Astrocyte (in vitro differentiated cells and primary cell): ENCODE measurements at places on chromosomes 3 and 15. TPM values are rescaled to one million over a fixed set of nuclear protein-coding genes. Genes with fewer than 3 reads are reported as not detected.

BCL6 gene
- total RNA-seq: 46.0 and 46.2 TPM in 2 replicates

- H3K4me3 ChIP-seq: no peak overlapping the region
- no peaks in the 10 kb centered on the region for H3K4me1 ChIP-seq
- no peaks in the 10 kb centered on the region for H3K27me3 ChIP-seq
These were observed 516.4 kb downstream of the GBE1 start for GRCh38 chr3:81245043-81245442.

- no peaks in the 10 kb centered on the region for H3K4me1 ChIP-seq
- no peak overlapping the region for H3K4me3 ChIP-seq
- H3K36me3 ChIP-seq: no peaks in the 10 kb centered on the region
These were observed 96.5 kb upstream of the TNIK start for GRCh38 chr3:171556574-171557145.

DNA sequence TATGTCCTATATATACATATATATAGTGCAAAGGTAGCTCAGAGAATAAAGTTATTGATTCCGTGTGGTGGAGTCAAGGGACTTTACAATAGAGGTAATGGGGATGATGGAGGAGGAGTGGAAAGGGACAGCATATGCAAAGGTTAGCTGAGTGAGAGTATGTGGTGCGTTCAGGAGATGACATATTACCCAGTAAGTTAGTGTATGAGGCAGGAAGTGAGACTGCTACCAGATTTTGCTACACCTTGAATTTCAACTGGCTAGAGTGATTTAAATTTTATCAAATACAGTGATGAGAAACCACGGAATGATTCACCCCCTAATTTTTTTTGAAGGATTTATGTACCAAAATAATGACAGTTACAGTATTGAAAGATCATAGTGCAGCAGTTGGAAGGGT, 2.8 kb downstream of the ACTL6A start:
- H3K27me3 ChIP-seq: no peaks in the 10 kb centered on the region
- peaks cover 6% of the 10 kb centered on the region for H3K4me1 ChIP-seq
- H3K27ac ChIP-seq: no peak overlapping the region
- DNase-seq: no peak

DNA sequence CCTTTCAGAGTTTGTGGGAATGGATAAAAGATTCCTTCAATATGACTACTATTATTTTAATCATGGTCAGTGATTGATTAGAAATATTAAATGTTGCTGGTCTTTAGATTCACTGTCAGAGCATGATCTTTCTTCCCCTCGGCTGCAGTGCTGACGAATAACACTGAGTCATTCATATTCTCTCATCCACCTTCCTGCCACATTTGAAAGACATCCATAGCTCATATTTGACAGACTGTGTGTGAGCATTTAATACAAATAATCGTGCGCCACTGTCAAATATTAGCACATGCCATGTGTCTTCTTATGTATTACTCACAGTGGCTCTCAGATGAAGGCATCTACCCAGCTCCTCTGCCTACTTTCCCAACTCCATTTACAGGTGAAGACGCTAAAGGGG, 476.5 kb upstream of the TPRG1 start:
- H3K27ac ChIP-seq: no peak overlapping the region
- H3K36me3 ChIP-seq: no peaks in the 10 kb centered on the region
- DNase-seq: no peak
- H3K4me3 ChIP-seq: no peak overlapping the region
- H3K27me3 ChIP-seq: no peaks in the 10 kb centered on the region

ECE2 gene
- not detected in 2 replicates for total RNA-seq

GRCh38 chr3:20186600-20187004, 596 bp upstream of the SGO1 start:
- no peaks in the 10 kb centered on the region for H3K4me1 ChIP-seq
- H3K4me3 ChIP-seq: peak overlapping the region; percentile 98
- peak overlapping the region; percentile 95 for H3K27ac ChIP-seq
- no peaks in the 10 kb centered on the region for H3K36me3 ChIP-seq

SYNPR gene
- 0.27 TPM in 1 of 2 replicates, not detected in the other for total RNA-seq

DNA sequence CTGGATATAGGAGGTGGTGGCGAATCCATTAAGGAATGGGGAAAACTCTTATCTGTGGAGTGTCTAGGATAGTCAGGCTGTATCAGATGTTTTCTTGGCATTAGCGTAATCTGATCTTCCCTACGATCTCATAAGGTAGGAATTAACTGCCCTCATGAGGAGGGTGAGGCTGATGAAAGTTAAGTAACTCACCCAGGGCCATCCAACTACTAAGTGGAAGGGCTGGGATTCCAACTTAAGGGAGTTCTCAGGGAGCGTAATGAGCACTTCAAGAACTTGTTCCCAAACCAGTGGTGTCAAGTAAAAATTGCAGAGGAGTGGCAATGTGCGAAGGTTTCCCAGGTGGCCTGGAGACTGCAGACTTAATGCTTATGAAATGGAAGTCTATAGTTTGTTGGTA, 55.9 kb upstream of the OSBPL11 start:
- no peak overlapping the region for H3K4me3 ChIP-seq
- peak; percentile 32 for DNase-seq
- peaks cover 5% of the 10 kb centered on the region for H3K4me1 ChIP-seq

SERPINI1 gene
- total RNA-seq: 34.4 and 45.0 TPM in 2 replicates

- H3K27ac ChIP-seq: peak overlapping the region; percentile 24
- peaks cover 38% of the 10 kb centered on the region for H3K4me1 ChIP-seq
- DNase-seq: no peak
- peaks cover 4% of the 10 kb centered on the region for H3K36me3 ChIP-seq
These were observed 1.5 kb upstream of the PPM1M start for GRCh38 chr3:52243791-52244628.

GRCh38 chr15:34644851-34645250, 61.4 kb upstream of the GOLGA8B start:
- no peaks in the 10 kb centered on the region for H3K36me3 ChIP-seq
- no peak overlapping the region for H3K4me3 ChIP-seq
- H3K4me1 ChIP-seq: peaks cover 7% of the 10 kb centered on the region
- DNase-seq: no peak
- no peaks in the 10 kb centered on the region for H3K27me3 ChIP-seq

DNA sequence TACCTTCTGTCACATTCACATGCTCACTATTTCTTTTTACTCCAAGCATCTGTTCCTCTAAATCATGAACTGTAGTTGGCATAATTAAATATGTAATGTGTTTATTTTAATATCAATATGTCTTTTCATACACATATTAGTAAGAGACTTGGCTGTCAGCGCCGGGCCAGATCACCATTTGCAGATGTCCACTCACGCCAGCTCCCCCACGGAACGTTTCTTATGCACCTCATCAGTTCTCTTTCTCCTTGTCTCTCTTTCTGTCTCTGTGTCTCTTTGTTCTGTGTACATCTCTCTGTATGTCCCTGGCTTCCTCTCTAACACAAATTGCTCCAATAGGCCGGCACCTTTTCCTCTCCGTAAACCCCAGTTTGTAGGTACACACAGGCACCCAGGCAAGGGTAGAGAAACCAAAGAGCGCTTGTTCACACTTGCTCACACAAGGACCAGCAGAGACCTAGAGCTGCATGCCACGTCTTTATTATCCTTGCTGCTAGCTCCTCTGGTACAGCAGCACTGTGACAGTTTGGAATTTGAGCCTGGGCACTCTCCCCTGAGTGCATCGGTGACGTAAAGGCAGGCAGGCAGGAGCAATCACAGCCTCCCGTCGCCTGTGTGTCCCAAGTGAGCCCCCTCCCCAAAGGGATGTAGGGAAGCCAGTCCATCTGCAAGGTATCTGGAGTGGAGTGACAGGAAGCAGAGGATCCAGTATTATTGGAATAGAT, 40.4 kb downstream of the CACNA1D start:
- no peaks in the 10 kb centered on the region for H3K36me3 ChIP-seq
- no peak overlapping the region for H3K4me3 ChIP-seq
- H3K4me1 ChIP-seq: no peaks in the 10 kb centered on the region
- DNase-seq: no peak
- no peak overlapping the region for H3K27ac ChIP-seq
- peaks cover 3% of the 10 kb centered on the region for H3K27me3 ChIP-seq

GRCh38 chr3:41200669-41201021, 1.3 kb downstream of the CTNNB1 start:
- peak; percentile 70 for DNase-seq
- peak overlapping the region; percentile 87 for H3K4me3 ChIP-seq
- H3K27me3 ChIP-seq: no peaks in the 10 kb centered on the region
- H3K4me1 ChIP-seq: peaks cover 10% of the 10 kb centered on the region
- peak overlapping the region; percentile 53 for H3K27ac ChIP-seq

P2RY13 gene
- total RNA-seq: not detected in 2 replicates

TNK2 gene
- 37.1 and 39.1 TPM in 2 replicates for total RNA-seq

GRCh38 chr3:151256749-151257148, 21.6 kb downstream of the P2RY14 start:
- no peak overlapping the region for H3K4me3 ChIP-seq
- H3K4me1 ChIP-seq: no peaks in the 10 kb centered on the region
- no peaks in the 10 kb centered on the region for H3K27me3 ChIP-seq
- no peaks in the 10 kb centered on the region for H3K36me3 ChIP-seq
- no peak overlapping the region for H3K27ac ChIP-seq

CFAP91 gene
- total RNA-seq: 0.16 TPM in 1 of 2 replicates, not detected in the other

GREM1 gene
- 74.5 and 112 TPM in 2 replicates for total RNA-seq

DNA sequence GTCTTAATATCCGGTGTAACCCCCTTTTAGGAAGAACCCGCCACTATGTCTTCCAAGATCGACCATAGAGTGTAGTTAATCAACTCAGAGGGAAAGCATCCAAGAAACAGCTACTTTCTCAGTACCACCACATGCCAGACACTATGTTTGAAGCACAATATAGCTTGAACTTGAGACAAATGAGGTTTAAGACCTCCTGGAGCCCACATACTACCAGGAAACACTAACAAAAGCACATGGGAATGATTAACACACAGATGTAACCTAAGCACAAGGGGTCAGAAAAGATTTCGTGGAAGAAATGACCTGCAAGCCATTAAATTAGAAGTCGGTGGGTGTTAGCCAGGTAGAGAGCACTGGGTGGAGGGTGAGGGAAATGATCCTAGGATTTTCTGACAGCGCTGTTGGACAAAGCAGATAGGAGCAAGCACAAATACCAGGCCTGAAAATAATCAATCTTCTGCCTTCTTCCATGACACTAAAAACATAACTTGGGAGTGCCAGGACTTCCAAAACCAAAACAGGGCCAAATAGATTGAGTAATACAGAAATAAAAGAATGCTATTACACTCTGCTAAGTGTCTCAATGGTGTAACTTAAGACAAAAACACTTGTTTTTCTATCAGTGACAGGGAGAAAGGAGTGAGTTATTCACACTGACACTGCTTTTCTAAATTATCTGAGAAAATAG, 213.7 kb downstream of the FOXP1 start:
- H3K27ac ChIP-seq: no peak overlapping the region
- no peaks in the 10 kb centered on the region for H3K27me3 ChIP-seq
- no peak overlapping the region for H3K4me3 ChIP-seq

STAC gene
- 7.1 and 9.4 TPM in 2 replicates for total RNA-seq

C3orf33 gene
- 2.4 and 3.2 TPM in 2 replicates for total RNA-seq

DNA sequence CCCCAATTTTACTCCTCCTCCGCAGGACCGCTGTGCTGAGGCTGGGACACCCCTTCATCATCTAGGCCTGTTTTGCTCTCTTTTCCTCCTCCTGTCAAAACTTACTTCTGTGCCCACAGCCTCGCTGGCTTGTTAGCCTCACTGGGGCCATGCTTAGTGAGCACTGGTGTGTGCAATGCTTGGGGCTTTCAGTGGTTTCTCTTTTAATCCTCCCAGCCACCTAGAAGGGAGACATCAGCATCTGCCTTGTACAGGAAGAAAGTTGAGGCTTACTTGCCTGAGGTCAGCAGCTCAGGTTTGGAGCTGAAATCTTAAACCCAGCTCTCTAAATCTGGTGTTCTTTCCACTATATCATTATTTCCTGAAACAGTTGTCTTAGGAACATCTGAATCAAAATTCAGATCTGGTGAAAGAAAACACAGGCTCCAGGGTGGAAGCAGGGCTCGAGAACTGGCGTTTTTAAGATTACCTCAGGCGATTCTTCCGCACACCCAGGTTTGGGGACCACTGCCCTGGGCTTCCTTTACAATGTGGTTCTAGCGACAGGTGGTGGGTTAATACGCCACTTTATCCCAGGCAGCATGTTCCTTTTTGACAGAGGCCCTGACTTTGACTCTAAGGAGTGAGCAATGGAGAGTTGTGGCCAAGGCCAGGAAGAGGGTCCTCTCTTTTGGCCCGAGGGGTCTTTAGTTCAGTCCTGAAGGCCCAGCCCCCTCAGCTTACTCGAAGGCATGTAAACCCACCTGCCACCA, 3.8 kb downstream of the THSD4 start:
- peaks cover 15% of the 10 kb centered on the region for H3K4me1 ChIP-seq
- H3K36me3 ChIP-seq: no peaks in the 10 kb centered on the region
- H3K4me3 ChIP-seq: no peak overlapping the region
- H3K27ac ChIP-seq: no peak overlapping the region

ALDH1L1 gene
- not detected in 2 replicates for total RNA-seq
